Brain pericyte (primary cell): ENCODE measurements at places on chromosomes 13 and 19.
A peak's percentile ranks its signal among the peaks of the same experiment; 100 is the strongest.

GRCh38 chr13:58852076-58852475, 1220.5 kb downstream of the PCDH17 start:
- no peak for DNase-seq

- DNase-seq = no peak
Measured at GRCh38 chr13:66362485-66362884, 867.7 kb downstream of the PCDH9 start.

DNA sequence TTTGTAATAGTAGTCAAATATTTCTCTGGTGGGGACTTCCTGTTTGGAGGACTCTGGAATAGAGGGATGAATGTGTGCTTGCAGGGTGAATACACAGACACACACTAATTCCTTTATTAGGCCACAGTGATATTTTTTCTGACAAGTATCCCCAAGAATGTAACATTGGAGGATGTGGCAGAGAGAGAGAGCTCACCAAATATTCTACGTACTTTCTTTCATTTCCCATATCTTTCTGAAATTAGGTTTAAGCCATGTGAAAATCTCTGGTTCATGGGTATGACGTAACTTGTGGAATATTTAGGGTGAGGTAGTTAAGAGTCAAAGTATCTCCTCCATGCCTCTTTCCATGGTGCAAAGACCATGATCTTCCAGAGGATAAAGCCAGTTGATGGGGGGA, 463.4 kb downstream of the DIAPH3 start:
- DNase-seq = no peak

GRCh38 chr13:45886466-45886865, 34.9 kb upstream of the SIAH3 start:
- no peak for DNase-seq

GRCh38 chr19:42284591-42285341, 15.7 kb downstream of the CIC start:
- DNase-seq = no peak

DNA sequence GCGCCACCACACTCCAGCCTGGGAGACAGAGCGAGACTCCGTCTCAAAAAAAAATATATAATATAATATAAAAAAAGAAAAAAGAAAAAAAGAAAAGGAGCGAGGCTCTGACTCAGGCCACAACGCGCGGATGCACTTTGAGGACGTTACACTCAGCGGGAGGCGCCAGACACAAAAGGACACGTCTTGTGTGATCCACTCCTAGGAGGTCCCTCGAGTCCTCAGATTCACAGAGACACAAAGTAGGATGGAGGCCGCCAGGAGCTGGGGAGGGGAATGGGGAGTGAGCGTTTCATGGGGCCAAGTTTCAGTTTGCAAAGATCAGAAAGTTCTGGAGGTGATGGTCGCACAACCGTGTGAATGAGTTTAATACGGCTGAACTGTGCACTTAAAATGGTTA, 8.5 kb upstream of the ABHD17A start:
- DNase-seq = no peak

- no peak for DNase-seq
Measured at GRCh38 chr13:101343128-101343787, 73.0 kb downstream of the NALCN start.

DNA sequence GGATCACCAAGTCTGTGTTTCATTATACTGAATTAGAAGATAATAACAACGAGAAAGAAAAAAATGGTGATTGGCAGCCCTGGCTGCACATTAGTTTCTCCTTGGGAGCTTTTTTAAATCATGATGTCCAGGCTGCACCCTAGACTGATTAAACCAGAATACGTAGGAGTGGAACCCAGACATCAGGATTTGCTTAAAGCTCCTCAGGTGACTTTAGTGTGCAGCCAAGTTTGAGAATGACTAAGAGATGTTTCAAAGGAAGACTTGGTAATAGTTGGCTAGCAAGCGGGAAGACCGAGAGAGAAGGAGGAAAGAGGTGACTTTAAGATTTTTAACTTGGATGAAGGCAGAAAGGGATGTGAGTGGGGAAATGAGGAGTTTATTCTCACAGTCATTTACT, 71.4 kb upstream of the SERP2 start:
- no peak for DNase-seq

GRCh38 chr19:11421371-11422098, 2.4 kb upstream of the RGL3 start:
- DNase-seq = no peak

- no peak for DNase-seq
Measured at GRCh38 chr13:105838231-105838630, 697.2 kb downstream of the EFNB2 start.

DNA sequence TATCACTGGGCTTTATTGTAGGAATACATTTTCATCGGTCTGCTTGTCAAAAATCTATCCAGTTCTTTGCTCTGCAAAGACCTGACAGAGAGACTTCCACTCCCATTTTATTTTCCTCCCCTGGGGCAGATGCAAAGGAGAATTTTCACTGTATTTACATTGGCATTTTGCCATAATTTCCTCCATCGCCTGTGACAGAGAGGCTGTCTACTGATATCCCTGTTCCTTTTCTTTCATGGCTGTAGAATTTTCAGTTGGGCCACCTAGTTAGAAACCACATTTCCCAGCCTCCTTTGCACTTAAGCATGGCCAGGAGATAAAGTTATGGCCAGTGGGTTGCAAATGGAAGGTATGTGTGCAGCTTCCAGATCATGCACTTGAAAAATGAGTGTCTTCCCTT, 89.3 kb downstream of the NUFIP1 start:
- no peak for DNase-seq

GRCh38 chr19:3821857-3822364, 35.7 kb upstream of the MATK start:
- no peak for DNase-seq

GRCh38 chr19:19087676-19088075, 23.9 kb downstream of the SLC25A42 start:
- no peak for DNase-seq

GRCh38 chr13:99860745-99861144, 110.8 kb downstream of the ZIC5 start:
- DNase-seq = no peak

GRCh38 chr19:9078651-9079050, 8.2 kb upstream of the OR1M1 start:
- DNase-seq = no peak

GRCh38 chr13:102960959-102961358, 105.3 kb downstream of the SLC10A2 start:
- no peak for DNase-seq

DNA sequence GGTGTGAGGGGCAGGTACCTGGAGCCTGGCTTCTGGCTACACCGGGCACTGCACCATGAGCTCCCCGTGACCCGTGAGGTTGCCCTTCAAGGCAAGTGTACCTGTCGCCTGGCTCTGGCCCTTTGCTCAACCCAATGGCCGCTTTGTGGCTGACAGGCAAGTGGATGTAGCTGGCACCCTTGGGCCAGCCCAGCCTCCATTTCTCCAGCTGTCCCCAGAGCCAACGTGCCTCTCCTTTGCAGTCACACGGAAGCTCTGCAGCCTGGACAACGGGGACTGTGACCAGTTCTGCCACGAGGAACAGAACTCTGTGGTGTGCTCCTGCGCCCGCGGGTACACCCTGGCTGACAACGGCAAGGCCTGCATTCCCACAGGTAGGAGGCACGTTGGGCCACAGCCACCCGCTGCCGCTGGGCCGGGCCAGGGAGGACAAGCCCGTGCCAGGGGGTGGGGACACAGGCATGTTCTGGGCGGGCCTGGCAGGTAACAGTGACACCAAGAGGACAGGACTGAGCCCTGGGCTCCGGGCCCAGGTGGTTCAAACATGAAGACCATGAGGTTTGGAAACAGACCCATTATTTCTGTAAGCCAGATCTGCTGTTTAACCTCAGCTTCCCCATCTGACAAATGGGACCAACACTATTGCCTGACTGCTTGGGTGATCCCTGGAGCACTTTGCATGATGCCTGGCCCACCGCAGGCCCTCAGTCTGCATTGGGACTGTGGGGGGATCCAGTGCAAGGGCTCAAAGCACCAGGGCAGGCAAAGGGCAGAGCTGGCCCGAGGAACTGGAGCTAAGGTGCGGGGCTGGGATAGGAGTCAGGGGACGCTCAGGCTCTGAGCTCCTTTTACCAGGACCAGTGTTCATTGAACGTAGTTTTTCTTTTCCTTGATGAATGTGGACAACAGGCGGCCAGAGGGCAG, 17.5 kb upstream of the PROZ start:
- no peak for DNase-seq

GRCh38 chr19:33208371-33208895, 14.3 kb downstream of the LRP3 start:
- no peak for DNase-seq

DNA sequence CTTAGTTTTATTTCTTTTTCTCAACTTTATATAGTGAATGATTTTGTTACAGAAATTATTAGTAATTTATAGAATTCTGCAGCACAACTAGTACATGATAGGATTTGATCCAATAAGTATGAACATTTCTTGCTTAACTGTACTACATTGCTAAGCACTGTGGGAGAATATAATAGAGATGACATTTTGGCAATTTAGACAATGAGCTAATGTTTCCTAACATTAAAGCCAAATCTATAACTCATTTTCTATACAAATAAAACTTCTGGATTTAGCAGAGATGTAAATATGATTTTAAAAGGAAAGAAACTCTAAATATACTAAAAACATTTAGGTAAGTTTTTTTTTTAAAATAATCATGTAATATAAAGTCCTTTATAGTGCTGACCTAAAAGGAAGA, 87.3 kb downstream of the FNDC3A start:
- no peak for DNase-seq

DNA sequence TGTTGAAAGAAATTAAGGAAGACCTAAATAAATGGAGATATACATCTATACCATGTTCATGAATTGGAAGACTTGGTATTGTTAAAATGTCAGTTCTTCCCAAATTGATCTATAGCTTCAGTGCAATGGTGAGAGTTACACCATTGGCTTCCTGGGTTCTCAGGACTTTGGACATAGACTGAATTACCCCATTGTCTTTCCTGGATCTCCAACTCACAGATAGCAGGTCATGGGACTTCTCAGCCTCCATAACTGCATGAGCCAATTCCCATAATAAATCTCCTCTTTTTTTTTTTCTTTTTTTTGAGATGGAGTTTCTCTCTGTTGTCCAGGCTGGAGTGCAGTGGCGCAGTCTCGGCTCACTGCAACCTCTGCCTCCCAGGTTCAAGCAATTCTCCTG, 38.7 kb downstream of the CCNE1 start:
- no peak for DNase-seq

DNA sequence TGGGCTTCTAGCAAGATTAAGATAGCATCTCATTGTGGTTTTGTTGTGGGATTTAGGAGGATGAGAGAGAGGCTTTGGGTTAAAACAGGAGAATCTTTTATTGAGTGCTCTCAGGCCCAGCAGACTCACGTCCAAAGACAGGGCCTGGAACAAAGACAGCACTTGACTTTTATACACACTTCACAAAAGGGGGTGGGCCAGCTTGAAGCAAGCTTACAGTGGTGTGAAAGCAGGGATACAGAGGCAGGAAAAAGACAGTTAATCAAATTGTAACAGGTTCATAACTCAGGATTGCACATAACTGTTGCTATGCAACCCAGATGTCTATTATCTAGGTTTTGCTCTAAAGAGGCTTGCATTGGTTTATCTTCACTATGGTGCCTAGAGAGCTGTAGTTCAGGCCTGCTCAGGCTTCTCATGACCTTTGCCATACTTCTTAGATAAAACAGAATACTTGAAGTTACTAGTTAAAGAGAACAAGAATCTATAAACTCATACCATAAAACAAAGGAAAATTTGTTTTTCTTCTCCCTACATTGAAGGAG, 42.2 kb upstream of the CEACAM21 start:
- no peak for DNase-seq

DNA sequence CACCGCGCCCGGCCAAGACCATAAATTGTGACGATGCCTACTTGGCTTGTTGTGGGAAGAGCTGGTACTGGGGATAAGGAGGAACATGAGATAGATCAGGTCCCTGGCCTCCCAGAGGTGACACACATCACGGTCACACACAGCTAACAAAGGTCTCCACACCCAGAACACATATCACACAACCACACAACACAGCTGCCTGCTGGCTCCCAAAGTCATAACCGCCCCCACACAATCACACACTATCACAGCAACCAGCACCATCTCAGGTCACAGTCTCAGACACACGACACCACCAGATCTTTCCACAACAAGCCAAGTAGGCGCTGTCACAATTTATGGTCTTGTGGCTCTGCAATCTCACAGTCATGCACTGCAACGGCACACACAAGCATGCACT, 5.7 kb downstream of the COL5A3 start:
- no peak for DNase-seq

GRCh38 chr13:90315061-90315460, 1032.4 kb upstream of the MIR17HG start:
- DNase-seq = no peak

GRCh38 chr13:109730812-109731335, 55.5 kb downstream of the IRS2 start:
- DNase-seq = no peak

GRCh38 chr13:50548586-50548985, 294.9 kb downstream of the DLEU7 start:
- no peak for DNase-seq

DNA sequence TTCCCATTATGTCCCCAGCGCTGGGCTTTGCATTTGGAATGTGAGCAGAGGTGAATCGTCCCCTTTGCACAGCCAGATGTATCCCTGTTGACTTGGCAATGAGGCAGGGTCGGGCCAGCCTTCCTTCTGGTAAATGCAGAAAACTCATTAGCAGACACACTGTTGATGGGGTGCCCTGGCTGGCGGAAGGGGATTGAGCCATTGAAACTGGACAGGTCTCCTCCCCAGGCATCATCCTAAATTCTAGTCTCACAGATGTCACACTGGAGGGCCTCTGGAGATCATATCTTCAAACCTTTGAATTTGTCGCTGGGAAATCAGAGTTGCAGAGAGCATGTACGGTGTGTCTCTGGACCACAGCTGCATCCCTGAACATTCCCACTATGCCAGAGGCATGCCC, 219.5 kb upstream of the TSHZ3 start:
- no peak for DNase-seq

- no peak for DNase-seq
Measured at GRCh38 chr13:22487932-22488331, 692.8 kb upstream of the SGCG start.

- peak; percentile 18 for DNase-seq
Measured at GRCh38 chr19:45200568-45200967, 22.0 kb downstream of the BLOC1S3 start.

DNA sequence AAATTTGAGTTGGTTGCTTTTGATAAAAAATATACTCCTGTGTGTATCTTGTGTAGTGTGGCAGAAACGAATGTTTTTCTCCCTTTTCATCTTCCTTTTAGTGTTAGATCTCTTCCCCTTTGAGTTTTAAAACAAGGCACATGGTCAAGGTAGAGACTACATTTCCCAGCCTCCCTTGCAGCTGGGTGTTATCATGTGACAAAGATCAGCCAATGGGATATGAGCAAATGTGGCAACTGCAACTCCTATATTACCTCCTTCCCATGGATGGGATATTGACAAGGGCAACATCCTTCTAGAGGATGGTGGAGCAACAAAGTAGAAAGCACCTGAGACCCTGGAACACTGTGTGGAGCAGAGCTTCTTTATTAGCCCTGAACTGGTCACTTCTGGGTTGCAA, 42.4 kb downstream of the ADGRE3 start:
- no peak for DNase-seq

GRCh38 chr19:36140304-36141038, 605 bp downstream of the CAPNS1 start:
- no peak for DNase-seq
